ENCODE measurements at places on chromosomes 16 and 17.

GRCh38 chr17:42704490-42704836, 22.1 kb downstream of the CNTNAP1 start:
- DNase-seq, result no peak

GRCh38 chr17:78374631-78375274, 3.7 kb upstream of the PGS1 start:
- DNase-seq, result no peak

DNA sequence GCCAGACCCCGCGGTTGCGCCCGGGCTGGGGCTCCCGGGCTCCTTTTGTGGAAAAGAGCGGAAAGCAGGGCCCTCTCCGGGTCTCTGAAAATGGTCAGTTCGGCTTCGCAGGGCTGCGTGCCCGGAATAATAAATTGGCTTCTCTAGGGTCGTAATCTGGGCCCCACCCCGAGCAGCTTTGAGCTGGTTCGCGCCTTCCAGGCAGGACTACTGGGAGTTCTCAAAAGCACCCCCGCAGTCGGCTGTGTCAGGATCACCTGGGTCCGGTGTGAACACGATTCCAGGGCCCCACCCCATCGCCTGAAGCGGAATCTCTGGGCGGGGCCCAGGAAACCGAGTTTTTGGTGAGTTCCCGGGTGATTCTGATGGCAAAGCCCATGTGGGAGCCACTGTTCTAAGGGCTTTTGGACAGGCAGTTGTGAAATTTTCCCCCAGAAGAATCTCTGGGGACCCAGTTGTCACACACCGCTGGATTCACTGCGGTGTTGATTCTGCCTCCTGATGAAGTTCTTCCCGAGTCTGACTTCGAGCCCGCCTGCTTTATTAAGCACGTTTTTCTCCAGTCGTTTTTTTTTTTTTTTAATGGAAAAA, 77.0 kb downstream of the MRC2 start:
- DNase-seq, result peak; percentile 9

GRCh38 chr16:77652399-77652798, 69.9 kb upstream of the NUDT7 start:
- no peak for DNase-seq

GRCh38 chr17:31013844-31014243, 43.0 kb downstream of the RNF135 start:
- DNase-seq, result no peak

- peak; percentile 45 for DNase-seq
These were observed 55.3 kb downstream of the WDR45B start for GRCh38 chr17:82592767-82593589.

All from activated CD4-positive, alpha-beta T cell treated with anti-CD3 and anti-CD28 coated beads for 4 hours (primary cell).